Muscle of arm (tissue), 14 donors: ENCODE measurements at places on chromosomes 2 and 18. TPM values are rescaled to one million over a fixed set of nuclear protein-coding genes. Genes with fewer than 3 reads are reported as not detected.

The PARD6G gene
- polyA plus RNA-seq, result 7.8 TPM

The POTEE gene
- not detected for polyA plus RNA-seq

The GLI2 gene
- 9.1 TPM for polyA plus RNA-seq

The SH3YL1 gene
- not detected for polyA plus RNA-seq

- no peak for DNase-seq
Measured at GRCh38 chr2:193409951-193410350, 1215.2 kb upstream of the TMEFF2 start.

- DNase-seq, result no peak
Measured at GRCh38 chr2:96808176-96808837, 7.8 kb upstream of the CNNM3 start.

GRCh38 chr2:170425281-170425751, 247.4 kb downstream of the MYO3B start:
- peak; percentile 16 for DNase-seq

- DNase-seq, result no peak
Measured at GRCh38 chr18:46338766-46339165, 234.6 kb downstream of the HAUS1 start.

DNA sequence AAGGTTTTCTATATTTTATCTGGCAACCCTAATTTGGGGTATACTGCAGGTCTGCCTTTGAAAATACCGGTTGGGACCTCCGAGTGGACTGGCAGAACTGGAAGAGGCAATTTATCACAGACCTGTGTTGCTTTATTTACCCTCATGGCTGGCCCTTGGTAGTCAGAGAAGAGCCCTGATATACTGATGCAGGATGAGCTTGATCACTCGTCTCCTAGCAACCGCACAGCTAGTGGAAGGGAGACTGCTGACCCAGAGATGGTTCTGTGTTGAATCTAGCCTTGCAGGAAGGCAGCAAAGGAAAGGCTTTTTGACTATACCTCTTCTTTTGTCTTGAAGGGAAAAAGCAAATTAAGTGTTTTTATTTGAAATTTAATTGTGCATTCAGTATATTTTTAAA, 154.7 kb downstream of the EML6 start:
- DNase-seq, result no peak

DNA sequence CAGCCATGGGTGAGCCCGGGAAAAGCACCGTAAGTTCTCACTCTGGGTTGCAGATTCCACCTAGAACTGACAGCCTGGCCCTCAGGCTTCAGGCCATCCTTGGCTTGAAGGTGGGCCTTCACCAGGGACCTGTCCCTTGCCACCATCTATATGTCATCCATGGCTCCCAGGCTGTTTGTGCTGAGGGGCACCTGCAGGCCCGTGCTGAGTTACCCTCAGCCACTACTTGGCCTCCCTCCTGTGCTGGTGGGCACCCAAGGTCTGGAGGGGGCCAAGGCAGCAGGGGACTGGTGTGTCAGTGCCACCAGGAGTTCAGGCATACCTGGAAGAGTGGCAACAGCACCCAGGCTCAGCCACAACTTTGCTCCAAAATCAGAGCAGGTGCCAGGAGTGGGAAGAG, 326.2 kb upstream of the SMIM21 start:
- DNase-seq, result no peak

- DNase-seq, result no peak
Measured at GRCh38 chr18:26327062-26327461, 100.8 kb downstream of the TAF4B start.

DNA sequence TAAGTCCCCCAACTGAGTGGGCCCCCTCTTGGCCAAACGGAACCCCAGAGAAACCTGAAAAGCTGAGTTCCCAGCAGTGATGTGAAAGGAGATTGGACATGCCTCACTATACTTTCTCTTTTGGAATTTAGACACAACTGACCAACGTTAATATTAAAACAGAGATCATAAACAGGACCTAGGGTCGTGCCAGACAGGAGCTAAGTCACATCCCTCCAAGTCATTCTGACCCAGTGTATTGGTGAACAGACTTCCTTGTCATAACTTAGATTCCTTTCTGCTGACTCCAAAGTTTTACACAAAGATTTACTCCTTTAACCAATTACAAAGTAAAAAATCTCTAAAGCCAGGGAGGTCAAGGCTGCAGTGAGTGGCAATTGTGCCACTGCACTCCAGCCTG, 46.9 kb downstream of the UXS1 start:
- DNase-seq, result no peak

DNA sequence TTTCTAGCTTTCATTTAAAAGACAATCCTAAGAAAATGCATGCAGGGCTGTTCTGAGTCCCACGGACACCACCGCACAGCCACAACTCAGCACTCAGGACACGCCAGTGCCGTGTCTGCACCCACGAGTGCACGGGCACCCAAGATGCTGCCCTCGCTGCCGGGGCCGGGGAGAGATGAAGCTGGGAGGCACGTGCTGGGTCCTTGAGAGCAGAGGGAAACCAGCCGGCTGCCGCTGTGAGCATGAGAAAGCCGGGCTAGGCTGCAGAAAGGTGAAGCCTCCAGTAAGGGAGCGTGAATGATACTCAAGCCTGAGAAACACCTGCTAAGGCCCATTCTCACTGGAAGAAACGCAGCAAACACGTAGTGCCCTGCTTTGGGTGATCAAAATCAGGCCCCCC, 4.8 kb downstream of the COPS9 start:
- DNase-seq, result no peak

DNA sequence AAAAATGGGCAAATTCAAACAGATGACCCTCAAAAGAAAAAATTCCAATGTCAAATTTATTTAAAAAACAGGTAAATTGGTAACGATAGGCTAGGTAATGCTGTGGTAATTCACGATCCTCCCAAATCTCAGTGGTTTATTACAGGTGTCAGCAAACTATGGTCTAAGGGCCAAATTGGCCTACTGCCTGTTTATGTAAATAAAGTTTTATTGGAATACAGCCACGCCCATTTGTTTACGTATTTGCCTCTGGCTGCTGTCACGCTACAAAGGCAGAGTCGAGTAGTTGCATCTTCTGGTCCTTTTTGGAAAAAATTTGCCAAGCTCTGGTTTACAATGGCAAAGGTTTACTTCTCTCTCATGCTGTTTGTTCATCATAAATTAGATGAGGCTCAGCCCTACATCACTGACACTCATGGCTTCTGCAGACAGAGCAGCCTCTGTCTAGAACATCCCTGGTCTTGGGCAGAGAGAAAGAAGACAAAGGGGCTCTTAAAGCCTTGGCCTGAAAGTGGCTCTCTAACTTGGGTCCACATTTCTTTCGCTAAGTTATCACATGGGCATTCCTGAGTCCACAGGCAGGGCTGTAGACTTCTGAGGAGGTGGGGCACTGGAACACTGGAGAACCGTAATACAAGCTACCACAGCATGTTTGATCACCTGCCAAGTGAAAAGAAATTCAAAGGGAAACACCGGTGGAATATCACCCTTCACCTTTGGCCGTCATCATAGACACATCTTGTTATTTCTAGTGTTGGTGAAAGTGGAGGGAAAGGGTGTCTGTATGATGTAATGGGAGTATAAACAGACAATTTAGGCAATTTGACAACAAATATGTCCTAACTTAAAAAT, 34.8 kb downstream of the SP110 start:
- DNase-seq, result no peak

GRCh38 chr2:102138331-102138730, 4.2 kb upstream of the IL1R1 start:
- DNase-seq, result no peak

DNA sequence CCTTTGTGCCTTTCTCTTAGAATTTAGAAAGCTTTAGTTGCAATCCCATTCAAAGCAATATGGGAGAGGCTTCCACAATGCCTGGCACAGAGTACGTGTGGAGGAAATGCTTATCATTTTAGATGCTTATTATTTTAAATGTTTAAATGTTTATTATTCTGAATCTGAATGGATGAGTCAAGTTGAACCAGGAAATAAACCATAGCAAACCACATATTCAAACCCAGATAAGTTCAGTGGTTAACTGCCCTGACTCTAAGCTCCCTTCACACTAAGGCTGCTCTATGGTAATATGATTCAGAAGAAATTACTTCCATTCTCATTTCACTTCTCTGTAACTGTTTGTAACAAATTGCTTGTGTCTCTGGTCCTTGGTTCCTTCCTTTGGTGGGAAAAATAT, 5.2 kb upstream of the PPP4R1 start:
- no peak for DNase-seq

DNA sequence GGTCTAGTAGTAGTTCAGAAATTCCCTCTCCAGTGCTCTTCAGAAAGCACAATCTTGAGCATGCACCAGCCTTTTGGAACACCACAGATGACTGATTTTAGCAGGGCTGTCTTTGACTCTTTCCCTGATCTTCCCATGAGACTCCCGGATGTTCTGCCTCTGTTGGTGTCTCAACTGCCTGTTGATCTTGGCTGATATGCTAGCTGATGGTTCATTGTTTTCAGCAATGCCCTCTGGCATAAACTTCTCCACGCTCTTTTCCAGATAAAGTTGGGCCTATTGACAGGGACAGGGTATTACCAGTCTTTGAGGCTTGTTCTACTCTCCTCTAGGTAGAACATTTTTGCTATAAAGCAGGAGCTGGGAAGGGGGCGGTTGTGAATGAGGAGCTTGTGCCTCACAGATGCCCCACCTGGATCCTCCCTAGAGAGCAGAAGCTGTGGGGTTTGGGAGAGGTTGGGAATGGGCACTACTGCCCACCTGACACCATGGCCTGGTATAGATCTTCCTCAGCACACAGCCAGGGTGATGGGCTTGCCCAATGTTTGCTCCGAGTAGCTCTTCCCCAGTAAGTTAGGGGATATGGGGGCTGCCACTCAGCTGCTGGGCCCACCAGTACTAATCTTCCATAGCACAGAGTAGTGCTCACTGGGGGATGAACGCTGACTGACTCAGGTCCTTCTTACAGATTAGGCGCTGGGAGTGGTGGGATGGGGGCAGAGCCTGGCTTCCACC, 111.3 kb downstream of the PTGR3 start:
- no peak for DNase-seq

GRCh38 chr2:209331291-209331844, 92.5 kb upstream of the MAP2 start:
- DNase-seq, result peak; percentile 8

- DNase-seq, result no peak
Measured at GRCh38 chr18:62531931-62532330, 9.1 kb downstream of the ZCCHC2 start.

GRCh38 chr18:12882453-12883371, 1.3 kb downstream of the PTPN2 start:
- peak; percentile 57 for DNase-seq

DNA sequence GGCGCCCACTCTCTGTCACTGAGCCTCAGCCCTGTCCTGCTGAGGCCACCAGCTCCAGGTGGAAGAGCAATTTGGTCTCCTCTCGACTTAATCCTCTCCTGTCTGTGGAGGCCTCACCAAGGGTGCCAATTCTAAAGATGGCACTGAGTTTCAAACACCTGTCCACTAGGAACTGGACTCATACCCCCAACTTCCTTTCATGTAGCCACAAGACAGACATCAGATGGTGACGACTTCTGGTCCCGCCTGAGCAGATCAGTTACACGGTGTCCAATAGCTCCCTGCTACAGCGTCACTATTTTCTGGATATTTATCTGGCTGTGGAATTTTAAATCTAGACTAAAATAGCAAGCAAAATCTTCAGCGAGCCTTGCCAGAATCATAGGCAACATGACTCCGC, 24.5 kb upstream of the SP5 start:
- no peak for DNase-seq

DNA sequence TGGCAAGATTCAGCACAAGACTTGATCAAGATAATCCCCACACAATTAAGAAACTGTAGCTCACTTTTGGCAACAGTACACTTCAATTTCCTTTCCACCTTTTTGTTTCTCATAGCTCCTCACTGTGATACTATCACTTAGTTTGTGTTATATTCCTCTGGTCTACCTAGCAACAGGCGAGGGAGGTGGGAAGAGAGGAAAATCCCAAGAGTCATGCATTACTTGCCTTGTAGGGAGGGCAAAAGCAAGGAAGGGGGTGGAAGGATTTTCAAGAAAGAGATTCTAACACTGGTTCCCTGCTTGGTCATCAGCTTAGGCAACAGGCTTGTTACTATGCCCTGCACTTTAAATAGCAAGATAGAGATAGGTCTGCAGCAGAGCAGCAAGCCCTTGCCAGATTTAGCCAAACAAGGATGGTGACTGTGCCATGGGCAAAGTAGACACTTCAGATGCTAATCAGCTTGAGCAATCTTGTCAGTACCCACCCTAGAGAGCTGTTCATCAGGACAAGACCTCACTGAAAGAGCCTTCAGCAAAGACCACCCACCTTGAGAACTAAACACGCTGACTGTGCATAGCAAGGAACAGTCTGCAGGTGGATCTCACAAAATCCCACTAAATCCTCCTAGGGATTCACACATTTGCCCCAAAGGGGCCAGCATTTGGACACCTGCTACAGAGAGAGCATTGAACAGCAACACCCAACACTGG, 134.6 kb downstream of the MBD2 start:
- no peak for DNase-seq

- DNase-seq, result no peak
Measured at GRCh38 chr2:45739796-45740485, 88.5 kb downstream of the PRKCE start.

DNA sequence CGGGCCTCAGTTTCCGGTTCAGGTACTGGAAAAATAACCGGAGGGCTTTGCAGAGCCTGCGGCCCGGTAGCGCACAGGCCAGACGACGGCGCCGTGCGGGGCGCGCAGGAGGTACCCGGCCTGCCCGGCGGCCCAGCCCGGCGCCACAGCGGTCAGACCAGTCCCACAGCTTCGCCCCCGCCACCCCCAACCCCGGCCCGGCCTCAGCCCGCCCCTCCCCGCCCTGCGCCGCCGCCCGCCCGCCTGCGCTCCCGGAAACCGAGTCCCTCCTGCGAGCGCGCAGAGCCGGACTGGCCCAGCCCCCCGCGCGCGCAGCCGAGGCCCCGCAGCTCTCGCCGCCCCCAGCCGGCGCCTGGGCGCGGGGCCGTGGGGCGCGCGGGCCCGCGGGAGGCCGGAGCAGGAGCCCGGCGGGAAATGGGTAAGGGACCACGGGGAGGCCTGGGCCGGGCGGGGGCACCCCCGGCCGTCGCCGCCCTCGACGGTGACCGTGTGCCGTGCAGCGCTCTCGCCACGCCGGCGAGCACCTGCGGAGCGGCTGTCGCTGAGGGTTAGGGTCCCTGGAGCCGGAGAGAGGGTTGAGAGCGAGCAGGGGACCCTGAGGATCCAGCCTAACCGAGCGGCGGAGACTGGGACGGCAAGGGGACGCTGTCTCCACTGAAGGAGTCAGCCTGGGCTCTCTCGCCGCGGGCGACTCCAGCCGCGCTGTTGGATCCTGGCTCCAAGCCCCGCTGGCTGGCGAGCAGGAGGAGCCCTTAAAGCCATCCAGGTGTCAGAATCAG, 16.5 kb upstream of the PSD4 start:
- DNase-seq, result no peak

DNA sequence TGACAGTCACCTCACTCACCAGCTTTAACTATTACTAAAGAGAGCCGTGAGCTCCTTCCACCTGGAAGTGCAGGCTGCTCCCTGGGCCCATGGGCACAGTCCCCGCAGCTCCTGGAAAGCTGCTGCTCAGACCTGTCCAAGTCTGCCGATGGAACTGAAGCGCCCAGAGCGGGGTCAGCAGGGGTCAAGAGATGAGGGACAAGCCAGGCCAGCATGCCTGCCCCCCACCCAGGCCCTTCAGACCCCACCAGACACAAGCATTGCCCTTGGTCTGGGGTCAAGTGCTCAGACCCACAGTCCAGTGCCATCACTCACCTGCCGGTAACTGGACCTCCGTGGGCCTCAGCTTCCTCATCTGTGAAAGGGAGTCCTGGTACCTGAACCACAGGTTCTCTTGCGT, 59.9 kb downstream of the BIN1 start:
- DNase-seq, result no peak
